ENCODE measurements at places on chromosomes 6 and 20.
A peak's percentile ranks its signal among the peaks of the same experiment; 100 is the strongest.

DNA sequence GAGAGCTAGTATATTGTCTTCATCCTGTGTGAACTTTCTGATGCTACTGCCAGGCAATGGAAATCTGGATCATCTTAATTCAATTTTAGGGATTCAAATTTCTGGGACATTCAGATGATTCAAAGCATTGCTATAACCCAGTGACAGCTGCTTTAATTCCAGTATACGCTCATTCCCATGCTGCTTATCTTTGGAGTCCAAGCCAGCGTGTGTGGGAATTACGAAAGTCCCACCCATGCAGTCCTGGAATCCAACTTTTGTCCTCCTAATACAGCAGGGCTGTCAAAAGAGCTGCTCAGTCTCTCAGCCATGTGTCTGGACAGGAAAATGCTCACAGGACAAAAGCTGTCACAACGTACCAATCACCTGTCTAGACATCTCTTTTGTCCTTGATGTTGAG is 219.8 kb downstream of the LAMA2 start:
- DNase-seq = no peak

DNA sequence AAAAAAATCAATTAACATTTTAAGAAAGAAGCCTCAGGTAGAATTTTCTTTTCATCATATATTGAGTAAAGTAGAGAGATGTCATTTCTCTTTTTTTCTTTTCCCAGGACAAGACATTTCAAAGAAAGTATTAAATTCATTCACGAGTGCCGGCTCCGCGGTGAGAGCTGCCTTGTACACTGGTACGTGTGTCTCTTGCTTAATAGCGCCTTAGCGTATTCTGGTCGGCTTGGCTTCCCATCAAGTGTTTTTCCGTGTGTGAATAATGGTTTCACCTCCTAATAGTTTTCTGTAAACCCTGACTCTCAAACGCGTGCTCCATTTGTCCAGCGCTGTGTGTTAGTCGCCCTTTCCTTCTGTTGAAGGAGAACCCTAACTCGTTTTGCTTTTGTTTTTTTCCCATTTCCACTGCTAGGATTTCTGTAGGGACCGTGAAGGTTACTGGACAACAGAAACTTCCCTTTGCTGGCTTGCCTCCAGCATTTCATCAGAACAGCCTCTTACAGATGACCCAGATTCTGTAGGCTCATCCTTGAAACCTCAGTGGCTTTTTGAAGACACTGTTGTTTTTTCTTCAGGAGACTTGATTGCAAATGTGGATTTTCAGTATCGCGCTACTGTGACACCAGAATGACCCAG is 45.7 kb upstream of the IRF4 start:
- DNase-seq = no peak

- DNase-seq = no peak
Measured at GRCh38 chr6:158567152-158567551, 7.3 kb downstream of the TMEM181 start.

GRCh38 chr6:119559586-119559985 is 210.0 kb upstream of the MAN1A1 start:
- no peak for DNase-seq

GRCh38 chr6:90199900-90200299 is 96.7 kb downstream of the BACH2 start:
- DNase-seq = no peak

DNA sequence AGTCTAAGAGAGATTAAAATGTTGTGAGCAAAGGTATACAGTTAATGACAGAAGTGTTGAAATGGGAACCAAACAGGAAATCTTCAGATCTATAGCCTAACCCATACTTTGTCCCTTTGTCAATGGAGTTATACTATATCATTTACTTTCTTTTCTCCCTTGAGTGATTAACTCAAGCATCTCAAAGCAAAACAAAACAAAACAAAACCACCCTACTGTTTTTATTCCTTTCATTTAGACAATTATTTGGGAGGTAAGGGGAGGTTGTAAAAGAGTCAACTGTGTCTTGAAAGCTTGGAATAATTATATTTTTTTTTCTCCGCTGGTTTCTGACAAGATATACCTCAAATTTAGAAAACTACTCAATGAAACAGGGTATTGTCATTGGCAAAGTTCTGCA is 139.8 kb upstream of the HMGN3 start:
- no peak for DNase-seq

- DNase-seq = no peak
Measured at GRCh38 chr6:89999945-90000825, 105.9 kb downstream of the GJA10 start.

- DNase-seq = no peak
Measured at GRCh38 chr6:128567029-128567428, 46.6 kb upstream of the PTPRK start.

DNA sequence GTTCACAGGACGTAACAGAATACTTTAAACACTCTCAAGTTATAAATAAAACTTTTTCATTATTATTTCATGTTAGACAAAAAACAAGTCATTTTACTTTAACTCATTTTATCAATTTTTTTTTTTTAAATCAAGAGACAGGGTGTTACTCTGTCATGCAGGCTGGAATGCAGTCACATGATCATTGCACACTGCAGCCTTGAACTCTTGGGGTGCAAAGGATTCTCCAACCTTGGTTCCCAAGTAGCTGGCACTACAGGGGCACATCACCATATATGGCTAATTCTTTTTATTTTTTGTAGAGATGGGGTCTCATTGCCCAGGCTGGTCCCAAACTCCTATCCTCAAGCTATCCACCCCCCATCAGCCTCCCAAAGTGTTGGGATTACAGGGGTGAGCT is 14.2 kb downstream of the PLN start:
- no peak for DNase-seq

- no peak for DNase-seq
Measured at GRCh38 chr6:82329766-82330165, 33.9 kb upstream of the TPBG start.

GRCh38 chr6:100731411-100731810 is 149.7 kb downstream of the ASCC3 start:
- no peak for DNase-seq

GRCh38 chr20:48703107-48703506 is 124.7 kb downstream of the PREX1 start:
- DNase-seq = peak; percentile 68

DNA sequence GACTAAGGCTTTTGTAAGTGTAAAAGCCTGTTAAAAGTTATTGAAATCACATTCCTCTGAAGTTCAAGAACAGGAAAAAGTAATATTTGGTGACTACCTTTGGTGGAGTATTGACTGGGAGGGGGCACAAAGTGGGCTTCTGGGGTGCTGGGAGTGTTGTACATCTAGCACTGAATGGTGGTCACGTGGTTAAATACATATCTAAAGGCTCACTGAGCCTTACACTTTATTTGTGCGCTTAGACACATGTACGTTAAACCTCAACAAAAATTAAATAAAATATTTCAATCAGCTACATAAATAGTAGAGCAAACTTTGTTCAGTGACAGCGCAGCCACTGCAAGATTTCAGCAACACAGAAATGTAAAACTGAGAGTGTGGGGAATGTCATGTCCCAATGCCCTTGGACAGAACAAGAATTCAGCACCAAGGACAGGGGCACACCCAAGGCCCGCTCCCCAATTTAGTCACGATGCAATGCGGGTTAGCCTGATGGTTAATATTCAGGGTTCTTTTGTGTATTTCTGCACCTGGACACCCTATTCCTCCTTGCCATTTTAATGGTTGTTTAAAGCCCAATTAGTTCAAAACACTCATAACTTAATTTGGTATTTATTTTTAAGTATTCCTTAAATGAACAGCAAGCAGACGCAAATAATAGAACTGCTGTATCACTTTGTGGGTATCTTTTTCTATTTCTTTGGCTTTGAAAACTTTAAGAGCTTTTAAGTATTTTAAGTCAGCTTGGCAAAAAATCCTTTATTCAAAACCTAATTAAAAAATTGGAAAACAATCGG is 37.4 kb downstream of the ANGPT4 start:
- peak; percentile 64 for DNase-seq

- DNase-seq = no peak
Measured at GRCh38 chr6:1615853-1616420, 6.2 kb downstream of the FOXC1 start.

GRCh38 chr6:121630716-121631115 is 195.3 kb downstream of the GJA1 start:
- DNase-seq = no peak

DNA sequence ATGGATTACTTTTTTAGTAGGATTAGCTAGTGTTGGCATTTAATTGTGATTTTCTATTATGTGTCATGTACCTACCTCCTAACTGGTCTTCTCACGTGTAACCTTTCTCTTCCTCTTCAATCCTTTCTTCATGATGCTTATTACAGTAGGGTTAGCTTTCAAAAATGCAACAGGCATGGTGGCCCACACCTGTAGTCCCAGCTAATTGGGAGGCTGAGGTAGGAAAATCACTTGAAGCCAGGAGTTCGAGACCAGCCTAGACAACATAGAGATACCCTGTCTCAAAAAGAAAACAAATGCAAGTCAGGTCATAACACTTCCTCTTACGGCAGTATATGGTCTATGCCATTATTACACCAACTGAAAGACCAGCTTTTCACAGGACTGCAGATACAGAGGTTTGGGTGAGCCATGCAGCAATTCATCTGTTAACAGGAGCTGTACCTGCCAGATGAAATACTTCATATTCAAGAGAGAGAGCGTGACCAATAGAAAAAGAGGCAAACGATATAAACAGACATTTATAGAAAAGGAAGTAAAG is 195.0 kb downstream of the TMEM242 start:
- DNase-seq = no peak

- peak; percentile 85 for DNase-seq
Measured at GRCh38 chr6:13273931-13274706, 54.2 kb downstream of the TBC1D7 start.

- peak; percentile 17 for DNase-seq
Measured at GRCh38 chr6:146985111-146985510, 219.1 kb upstream of the STXBP5 start.

GRCh38 chr6:26554697-26555504 is 16.7 kb downstream of the HMGN4 start:
- DNase-seq = peak; percentile 88

DNA sequence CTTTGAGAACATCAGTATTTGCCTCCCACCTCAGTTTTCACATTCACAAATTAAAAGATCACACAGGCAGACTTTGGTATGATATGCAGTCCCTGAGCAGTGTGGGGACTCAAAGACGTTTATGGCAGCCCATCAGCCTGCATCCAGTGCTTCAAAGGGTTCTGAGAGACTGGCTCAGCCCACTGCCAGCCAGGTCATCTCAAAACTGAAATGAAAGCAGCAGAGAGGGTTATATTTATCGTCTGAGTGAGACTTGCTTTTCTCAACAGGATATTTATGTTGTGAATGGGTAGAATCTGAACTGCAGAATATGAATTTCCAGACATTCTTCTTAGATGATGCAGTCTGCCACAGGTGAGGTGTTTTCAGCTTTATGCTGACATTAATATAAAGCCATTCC is 159.8 kb downstream of the NRN1 start:
- DNase-seq = no peak

- peak; percentile 62 for DNase-seq
Measured at GRCh38 chr6:38284802-38285394, 354.8 kb downstream of the BTBD9 start.

DNA sequence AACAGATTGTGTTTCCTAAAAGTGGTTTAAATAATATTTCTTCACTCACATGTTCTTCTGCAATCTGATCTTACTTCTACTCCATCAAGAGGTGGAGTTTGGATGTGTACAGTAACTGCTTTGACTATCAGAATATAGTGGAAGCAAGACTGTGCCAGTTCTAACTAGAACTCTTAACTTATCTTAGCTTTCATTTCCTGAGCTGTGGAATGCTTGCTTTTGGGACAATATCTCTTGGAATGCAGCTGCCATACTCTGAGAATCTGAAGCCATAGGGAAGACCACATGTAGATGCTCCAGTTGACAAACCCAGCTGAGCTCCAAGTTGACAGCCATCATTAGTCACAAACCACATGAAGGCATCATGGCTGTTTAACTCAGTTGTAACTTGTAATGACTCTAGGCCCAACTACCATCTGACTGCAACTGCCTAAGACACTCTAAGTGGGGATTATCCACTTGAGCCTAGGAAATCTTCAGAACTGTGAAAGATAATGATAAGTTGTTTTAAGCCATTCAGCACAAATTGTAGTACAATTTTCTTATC is 40.8 kb upstream of the MAN1A1 start:
- DNase-seq = no peak

GRCh38 chr6:158536891-158537798 is 22.7 kb upstream of the TMEM181 start:
- DNase-seq = no peak

DNA sequence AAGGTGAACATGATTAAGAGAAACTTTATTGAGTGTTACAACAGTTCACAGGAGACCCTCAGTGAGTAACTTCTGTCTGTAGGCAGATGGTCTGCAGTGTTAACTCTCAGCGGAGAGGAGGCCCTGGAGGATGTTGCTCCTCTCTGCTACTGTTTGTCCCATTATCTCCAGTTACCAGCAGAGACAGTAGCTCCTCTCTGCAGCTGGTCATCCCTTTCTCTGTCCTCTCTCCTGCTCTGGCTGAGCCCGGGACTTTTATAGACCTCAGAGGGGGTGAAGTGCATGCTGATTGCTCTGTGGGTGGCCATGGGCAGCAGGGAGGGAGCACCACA is 5.7 kb downstream of the GTSF1L start:
- no peak for DNase-seq

- DNase-seq = no peak
Measured at GRCh38 chr6:163489584-163489983, 75.1 kb downstream of the QKI start.

DNA sequence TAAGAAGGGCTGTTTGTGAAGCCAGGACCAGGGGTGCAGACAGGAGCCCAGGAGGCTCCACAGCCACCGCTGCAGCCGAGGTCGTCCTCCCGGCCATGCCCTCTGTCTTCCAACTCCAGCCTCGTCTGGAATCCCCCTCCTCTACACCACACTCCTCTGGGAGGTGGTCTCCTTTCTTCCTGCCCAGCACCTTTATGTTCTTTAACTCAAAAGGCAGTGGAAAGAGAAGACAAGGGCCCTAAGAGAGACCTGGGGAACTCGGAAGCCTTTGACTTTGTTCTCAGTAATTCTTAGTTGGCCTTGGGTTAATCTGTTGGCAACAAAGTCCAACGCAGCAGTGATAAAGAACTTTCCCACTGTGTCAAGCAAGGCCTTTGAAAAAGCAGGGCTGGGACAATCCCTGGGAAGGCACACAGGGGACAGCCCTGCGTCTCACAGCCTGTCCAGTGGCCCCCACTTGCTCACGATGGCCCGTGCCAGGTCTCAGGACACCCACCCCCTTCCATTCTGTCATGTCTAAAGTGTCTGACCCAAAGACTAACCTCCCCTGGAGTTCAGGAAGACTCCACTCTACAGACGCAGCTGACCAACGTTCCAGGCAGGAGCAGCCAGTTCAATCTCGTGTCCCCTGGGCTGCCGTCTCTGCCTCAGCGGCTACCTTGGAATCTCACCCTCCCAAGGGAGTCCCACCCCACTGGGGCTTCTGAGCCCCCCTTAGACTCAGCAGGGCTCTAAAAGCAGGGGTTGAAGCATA is 42.8 kb upstream of the FAM50B start:
- DNase-seq = no peak
